ENCODE measurements at places on chromosomes 6 and 20.

- DNase-seq: no peak
Measured at GRCh38 chr20:52829111-52829510, 143.0 kb upstream of the TSHZ2 start.

DNA sequence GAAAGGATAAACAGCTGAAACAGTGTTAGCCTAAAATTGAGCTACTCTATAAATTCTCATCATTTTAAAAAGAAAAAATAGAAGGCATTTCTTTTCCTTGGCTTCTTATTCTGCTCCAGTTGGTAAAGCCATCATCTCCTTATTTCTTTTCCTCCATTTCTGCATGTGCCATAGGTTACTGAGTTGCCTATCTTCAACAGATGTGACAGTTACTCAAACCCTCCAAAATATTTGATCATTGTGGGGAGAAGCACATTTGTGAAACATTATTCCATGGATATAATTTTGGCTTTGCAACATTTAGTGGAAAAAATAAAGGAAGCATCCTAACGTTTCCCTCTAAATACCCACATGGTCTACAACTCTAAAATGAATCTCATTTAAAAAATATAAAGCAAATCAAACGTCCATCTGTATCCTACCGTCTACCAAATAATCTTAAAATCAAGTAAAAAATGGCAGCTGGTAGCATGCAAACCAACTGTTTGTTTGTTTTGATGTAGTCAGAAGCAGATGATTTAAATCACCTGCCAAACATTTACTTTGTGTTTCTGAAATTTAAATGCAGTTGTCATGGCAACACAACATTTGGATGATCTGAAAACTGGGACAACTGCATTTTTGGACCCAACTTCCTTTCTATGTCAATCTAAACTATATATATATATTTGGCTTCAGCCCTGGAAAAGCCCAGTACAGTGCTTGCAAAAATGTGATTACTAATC, 16.8 kb upstream of the SNX9 start:
- no peak for DNase-seq

DNA sequence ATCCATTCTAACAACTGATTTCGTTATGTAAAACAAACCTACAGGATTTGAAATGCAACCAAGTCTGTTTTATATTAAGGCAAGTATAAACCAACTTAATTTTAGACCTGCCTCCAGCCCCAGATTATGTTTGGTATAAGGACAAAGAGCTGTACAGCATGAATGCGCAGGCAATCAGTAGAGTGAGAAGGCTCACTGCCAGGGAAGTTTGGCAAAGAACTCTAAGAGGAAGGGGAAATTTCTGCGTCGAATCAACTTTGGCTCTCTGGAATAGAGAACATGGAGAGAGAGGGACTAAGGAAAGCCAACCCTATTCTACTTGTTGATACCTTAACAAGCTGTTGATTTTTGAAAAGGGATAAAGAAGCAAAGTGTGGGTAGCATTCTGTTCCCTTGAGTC, 96.9 kb upstream of the FOXO3 start:
- DNase-seq: no peak

GRCh38 chr6:25100288-25100687, 164.5 kb upstream of the RIPOR2 start:
- DNase-seq: no peak

- no peak for DNase-seq
Measured at GRCh38 chr6:44157152-44157521, 1.5 kb upstream of the CAPN11 start.

- DNase-seq: peak; percentile 94
Measured at GRCh38 chr6:34154668-34155447, 9.0 kb upstream of the GRM4 start.

DNA sequence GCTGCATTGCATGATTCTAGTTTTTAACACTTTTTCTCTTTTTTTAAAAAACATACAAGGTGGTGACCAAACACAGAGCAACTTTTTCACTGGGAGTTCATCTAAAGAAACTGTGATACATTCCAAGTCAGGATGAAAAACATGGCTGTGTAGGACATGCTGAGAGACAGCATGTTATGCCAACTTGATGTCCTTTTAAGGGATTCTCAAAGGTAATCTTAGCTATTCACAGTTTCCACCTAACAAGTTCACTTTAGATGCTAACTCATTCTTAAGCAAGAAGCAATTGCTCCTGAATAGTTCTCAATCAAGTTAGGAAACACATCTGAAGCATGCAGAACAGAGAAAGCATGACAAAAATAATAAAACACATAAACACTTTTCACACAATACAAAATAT, 3.3 kb downstream of the ASCC3 start:
- DNase-seq: no peak

Measured in endodermal cell (in vitro differentiated cells).